Activated CD4-positive, alpha-beta T cell treated with anti-CD3 and anti-CD28 coated beads, Interleukin-10, Interleukin-2, amounts not matched to agents 100 ng/mL and 50 ng/mL, durations not matched to agents 16 hours and 8 hours (primary cell): ENCODE measurements at places on chromosomes 16 and 17.

- peak; percentile 52 for DNase-seq
Observed at GRCh38 chr16:9090101-9090959, 1.1 kb upstream of the HAPSTR1 start.

DNA sequence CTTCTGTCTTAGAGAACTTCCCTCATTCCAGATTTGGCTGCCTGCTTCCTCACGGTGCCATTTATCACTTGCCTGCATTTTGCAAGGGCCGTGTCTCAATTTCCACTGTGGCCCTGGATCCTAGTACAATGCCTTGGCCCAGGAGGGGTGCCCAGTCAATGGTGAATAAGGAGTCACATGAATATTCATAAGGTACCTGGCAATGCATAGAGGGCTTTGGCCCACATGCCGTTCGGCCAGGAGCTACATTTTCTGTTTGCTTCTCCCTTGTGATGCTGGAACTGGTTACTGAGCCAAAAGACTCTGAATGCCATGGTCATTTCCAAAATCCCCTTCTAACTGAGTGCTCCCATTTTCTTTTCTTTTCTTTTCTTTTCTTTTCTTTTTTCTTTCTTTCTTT is 4.8 kb upstream of the PIRT start:
- DNase-seq: no peak

GRCh38 chr17:38727736-38728135 is 2.4 kb upstream of the CISD3 start:
- DNase-seq: peak; percentile 90

DNA sequence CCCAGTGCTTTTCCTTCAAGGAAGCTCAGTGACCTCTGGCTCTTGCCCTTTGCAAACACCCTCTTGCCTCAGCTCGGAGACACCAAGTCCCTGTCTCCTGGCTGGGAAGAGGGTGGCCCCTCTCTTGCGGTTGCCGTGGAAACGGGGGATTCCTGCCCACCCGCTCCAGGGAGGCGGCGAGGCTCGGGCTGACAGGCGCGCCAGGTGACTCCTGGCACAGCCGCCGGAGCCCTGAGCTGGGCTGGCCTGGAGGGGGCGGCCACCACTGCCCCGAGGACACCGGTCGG is 71.4 kb downstream of the ABR start:
- DNase-seq: no peak

DNA sequence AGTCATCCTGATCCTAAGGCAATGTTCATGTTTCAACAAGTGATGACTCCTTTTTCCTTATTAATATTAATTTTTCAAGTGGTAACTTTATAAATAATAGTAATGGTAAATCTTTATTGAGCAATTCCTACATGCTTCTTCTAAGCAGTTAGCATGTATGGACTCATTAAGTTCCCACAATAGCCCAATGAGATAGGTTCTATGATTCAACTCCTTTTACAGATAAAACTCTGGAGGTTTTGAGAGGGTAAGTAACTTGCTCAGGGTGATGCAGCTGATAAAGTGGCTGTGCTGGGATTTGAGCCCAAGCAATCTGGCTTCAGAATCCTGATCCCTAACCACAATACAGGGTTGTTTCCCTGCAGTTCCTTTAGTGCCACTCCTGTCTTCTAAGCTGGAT is 25.3 kb downstream of the SLC47A1 start:
- no peak for DNase-seq

GRCh38 chr17:72872396-72872795 is 220.1 kb downstream of the SLC39A11 start:
- DNase-seq: no peak

- DNase-seq: no peak
Observed at GRCh38 chr17:8985054-8985701, 19.7 kb upstream of the PIK3R5 start.

DNA sequence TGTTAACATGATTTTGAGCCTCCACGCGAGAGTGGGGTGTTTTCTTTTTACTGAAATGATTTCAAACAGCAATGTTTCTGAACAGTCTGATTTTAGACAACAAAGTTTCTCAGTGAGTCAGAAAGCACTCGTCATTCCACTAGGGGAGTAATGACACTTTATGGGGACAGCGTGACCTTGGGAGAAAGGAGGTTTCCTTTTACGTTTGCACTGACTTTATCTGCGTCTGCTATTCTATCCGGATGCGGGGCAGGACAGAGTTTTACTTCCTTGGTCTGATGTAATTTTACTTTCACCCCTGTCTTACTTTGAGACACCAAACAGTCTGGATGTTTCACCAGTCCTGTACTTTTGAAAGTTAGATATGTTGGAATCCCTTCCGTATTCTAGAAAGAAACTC is 20.7 kb downstream of the SLC47A1 start:
- DNase-seq: no peak

DNA sequence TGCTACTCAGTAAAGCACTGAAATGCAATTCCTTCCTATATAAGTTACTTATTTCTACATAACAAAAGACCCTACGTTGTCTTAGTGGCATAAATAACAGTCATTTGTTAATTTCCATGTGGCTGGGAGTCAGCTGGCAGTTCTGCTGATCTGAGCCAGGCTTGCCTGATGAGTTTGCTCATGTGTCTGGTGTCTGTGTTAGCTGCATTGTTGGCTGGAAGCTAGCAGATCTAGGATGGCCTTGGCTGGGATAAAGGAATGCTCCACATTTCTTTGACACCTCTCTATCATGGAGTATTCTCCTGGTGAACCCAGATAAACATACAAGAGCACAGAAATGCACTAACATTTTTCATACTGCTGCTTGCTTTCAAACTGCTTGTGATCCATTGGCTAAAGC is 264.4 kb upstream of the MON1B start:
- DNase-seq: no peak

DNA sequence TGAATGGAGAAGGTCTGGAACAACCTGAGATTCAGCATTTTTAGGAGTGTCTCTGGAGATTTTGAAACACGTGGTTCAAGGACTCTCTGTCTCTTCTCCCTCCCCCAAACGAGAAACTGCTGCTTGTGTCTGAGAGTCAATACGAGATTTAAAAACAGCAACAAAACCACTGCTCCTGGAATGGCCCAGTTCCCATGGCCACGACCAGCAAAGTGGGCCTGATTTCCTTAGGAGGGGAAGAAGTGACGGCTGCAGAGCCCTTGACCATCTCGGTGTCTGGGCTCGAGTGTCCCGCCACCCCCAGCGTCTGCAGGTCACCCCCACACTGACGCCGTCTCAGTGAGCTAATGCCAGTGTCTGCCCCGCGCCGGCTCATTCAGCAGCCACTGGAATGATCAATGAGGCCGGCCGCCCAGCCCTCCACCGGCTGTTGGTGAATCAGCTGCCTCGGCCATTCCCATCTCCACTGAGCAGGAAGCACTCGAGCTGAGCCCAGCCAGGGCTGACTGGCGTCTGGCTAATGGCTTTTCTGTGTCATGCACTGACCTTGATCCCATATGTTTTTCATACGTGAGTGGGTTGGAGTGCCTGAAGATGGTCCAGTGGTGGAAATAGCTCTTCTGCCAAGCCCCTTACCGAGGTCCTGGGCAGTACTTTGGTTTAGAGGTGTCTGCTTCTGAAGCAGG is 151.8 kb downstream of the PITPNC1 start:
- DNase-seq: no peak

DNA sequence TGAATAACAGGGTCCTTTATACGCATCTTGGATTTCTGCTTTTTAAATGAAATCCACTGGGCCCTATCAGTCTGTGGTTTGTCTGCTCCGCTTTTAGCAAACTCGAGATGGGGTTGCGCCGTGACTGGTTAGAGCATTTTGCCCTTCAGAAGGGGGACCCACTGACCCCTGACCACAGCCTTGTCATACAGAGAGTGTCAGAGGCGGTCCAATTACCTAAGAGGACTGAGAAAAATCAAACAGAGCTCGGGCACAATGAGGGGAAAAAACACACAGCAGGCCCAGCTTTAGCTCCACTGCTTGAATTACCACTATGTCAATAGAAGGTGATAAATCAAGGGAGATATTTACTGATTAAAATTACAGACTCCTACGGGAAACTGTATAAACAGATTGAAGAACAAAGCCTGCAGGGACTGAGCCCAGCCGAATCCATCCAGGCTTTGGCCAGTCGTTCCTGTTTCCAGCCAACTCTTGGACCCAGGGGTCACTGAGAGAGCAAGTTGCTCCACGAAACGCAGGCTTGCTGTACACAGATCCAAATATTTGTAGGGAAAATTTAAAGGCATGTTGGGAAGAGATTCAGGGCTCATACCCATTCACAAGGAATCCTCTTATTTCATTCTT is 131.9 kb upstream of the ZFHX3 start:
- no peak for DNase-seq
